Stimulated activated CD8-positive, alpha-beta memory T cell treated with anti-CD3 and anti-CD28 coated beads, Interleukin-15, amount 100 ng/mL, for 1 hour (primary cell): ENCODE measurements at places on chromosomes 1 and 21.

- DNase-seq: no peak
Observed at GRCh38 chr1:216765346-216766300, 42.4 kb upstream of the ESRRG start.

- no peak for DNase-seq
Observed at GRCh38 chr1:226535666-226536065, 12.9 kb upstream of the STUM start.

DNA sequence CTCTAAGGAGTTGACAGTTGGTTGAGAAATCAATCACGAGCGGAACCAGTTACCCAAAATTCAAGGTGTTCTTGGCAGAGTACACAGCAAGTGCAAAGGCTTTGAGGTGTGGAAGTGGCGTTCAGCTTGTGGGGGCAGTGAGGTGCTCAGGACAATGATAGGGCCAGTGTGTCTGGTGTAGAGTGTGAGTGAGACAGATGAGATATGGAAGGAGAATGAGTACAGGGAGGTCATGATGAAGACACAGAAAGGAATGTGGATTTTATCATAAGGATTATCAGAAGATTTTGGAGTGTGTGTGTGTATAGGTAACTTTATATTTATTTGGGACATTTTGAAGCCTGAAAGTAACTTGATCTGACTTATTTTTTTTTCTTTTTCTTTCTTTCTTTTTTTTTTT is 40.9 kb downstream of the IFI44 start:
- no peak for DNase-seq

- no peak for DNase-seq
Observed at GRCh38 chr1:231236208-231236591, 4.8 kb upstream of the GNPAT start.

GRCh38 chr1:98794196-98794886 is 132.8 kb downstream of the SNX7 start:
- peak; percentile 2 for DNase-seq

DNA sequence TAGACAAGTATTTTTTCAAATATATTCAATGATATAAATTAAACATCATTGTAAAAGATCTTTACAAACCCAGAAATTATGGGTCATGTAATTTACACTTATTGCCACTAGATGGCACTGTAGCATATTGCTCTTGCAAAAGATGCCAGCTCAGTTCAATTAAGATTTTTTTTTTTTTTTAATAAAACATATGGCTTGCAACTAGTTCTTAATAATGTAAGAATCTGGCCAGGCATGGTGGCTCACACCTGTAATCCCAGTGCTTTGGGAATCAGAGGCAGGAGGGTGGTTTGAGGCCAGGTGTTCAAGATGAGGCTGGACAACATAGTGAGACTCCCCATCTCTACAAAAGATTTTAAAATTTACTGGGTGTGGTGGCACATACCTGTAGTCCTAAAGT is 49.4 kb upstream of the DESI2 start:
- no peak for DNase-seq

- no peak for DNase-seq
Observed at GRCh38 chr1:205088341-205088740, 4.1 kb upstream of the TMEM81 start.

GRCh38 chr1:11653861-11654136 is 430 bp downstream of the FBXO2 start:
- DNase-seq: no peak

DNA sequence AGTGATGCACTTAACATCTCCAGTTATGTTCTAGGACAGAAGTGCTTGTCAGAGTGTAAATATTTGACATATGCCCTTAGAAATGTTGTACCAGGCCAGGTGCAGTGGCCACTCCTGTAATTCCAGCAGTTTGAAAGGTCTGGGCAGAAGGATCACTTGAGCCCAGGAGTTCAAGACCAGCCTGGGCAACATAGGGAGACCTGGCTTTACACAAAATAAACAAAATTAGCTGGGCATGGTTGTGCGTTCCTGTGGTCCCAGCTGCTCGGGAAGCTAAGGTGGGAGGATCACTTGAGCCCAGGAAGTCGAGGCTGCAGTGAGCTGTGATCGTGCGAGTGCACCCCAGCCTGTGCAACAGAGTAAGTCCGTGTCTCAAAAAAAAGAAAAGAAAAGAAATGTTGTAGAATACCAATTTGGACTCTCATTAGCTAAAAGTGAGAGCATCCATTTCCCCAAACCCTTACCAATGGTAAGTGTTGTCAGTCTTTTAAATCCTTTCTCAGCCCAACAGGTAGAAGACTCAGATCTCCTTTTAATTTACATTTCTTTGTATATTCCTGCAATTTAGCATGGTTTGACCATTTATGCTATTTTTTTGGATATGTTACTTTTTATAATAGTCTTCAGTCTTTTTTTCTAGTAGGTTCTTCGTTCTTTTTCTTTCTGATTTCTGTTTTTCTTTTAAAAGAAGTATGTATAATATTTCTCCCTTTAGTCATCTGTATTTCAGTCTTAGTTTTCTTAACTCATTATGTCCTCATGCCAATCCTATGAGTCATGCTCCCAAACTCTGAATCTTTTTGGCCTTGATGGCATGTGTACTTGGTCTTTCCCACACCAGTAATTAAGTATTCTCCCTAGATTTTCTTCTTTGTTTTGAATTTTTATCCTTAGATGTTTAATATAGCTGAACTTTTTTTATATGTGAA is 74.4 kb downstream of the CAMTA1 start:
- DNase-seq: no peak
